Adrenal gland (tissue), 19 donors: ENCODE measurements at places on chromosomes 12 and 14. TPM values are rescaled to one million over a fixed set of nuclear protein-coding genes. Genes with fewer than 3 reads are reported as not detected.

CSRP2 gene
- 19.5 TPM for polyA plus RNA-seq

EPYC gene
- polyA plus RNA-seq = not detected

KRT71 gene
- polyA plus RNA-seq = not detected

TSPAN8 gene
- polyA plus RNA-seq = 4.3 TPM

SLC5A8 gene
- 0.64 TPM for polyA plus RNA-seq

PABPN1 gene
- polyA plus RNA-seq = 97.8 TPM

KCNK13 gene
- polyA plus RNA-seq = 0.24 TPM

GRCh38 chr12:7806863-7807487 is 17.8 kb downstream of the NANOG start:
- H3K4me3 ChIP-seq = no peak overlapping the region

- DNase-seq = no peak
- H3K4me1 ChIP-seq = no peaks in the 10 kb centered on the region
- no peak overlapping the region for H3K4me3 ChIP-seq
These were observed 216.2 kb upstream of the CAND1 start for GRCh38 chr12:67052981-67053380.

DNA sequence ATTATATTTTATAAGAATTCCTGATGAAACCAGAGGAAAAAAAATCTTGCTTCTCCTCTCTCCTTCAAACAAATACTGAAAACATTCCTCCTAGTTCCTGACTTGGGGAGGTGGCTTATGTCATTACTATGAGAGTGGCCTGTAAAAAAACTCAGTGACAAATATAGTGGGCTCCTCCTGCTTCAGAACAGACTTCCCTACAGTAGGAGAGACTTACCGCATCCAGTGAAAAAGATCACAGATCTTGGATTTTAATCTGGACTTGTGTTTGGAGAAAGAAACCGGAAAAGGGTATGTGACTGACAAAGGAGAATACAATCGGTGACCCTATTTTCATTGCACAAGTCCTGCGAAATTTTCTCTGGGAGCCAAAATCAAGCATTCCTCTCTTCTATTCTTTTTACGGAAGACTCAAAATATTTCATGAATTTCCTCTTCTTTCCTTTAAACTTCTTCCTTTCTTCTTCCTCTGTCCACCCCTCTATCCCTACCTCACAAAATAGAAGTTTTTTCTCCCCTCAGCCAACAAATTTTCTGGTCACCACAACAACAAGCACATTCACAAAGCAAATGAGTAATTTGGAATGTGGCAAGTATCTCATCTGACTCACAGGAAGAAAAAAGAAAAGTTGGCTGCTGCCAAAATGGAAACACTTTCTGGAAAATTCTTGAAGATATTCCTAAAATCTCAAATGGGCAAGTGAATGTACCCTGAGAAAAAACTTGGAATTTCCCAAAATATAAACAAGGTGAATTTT is 185.1 kb upstream of the CDKN3 start:
- no peak overlapping the region for H3K27ac ChIP-seq
- no peaks in the 10 kb centered on the region for H3K36me3 ChIP-seq
- H3K4me1 ChIP-seq = no peaks in the 10 kb centered on the region
- no peak for DNase-seq

DNA sequence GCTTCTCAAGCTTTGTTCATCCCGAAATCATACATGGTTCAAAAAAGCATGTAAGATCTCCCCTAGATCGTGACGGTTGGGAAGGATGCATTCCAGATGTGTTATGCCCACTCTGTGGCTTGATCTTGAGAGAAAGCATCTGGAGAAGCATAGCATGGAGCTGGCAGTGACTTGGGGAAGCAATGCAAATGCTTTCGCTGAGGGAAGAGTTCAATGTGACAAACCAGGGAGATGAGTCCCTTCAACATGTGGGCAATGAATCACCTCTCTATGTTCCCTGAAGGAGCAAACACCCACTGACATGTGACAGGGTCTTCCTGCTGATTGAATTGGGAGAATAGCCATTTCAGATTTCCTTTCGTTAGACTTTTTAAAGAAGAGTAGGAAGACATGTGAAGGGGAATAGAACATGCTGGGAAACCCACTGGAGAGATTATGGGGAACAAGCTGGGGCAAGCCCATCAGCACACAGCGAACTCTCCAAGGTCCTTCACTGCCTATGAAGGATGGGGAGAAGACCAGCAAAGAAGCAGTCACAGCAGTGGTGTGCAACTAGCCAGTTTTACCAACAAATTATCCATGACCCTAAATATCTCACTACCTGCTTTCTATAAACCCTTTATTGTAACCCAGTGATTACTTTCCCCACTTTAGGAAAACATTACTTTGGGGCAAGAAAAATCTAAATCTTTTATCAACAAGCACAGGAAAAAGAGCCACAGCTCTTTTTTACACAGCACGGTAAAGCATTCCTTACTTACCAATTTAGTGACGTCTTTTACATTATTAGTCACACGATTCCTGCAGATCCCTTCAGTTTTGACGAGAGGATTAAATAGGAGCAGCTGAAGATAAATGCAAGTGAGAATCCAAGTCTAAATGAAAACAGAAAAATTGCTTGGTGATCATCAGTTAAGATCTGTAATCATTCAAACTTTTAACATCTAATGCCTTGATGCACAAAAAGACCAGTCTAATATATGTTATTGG is 35.0 kb downstream of the KITLG start:
- no peaks in the 10 kb centered on the region for H3K27me3 ChIP-seq
- H3K4me1 ChIP-seq = peaks cover 8% of the 10 kb centered on the region
- no peaks in the 10 kb centered on the region for H3K36me3 ChIP-seq
- H3K4me3 ChIP-seq = no peak overlapping the region
- DNase-seq = no peak

DNA sequence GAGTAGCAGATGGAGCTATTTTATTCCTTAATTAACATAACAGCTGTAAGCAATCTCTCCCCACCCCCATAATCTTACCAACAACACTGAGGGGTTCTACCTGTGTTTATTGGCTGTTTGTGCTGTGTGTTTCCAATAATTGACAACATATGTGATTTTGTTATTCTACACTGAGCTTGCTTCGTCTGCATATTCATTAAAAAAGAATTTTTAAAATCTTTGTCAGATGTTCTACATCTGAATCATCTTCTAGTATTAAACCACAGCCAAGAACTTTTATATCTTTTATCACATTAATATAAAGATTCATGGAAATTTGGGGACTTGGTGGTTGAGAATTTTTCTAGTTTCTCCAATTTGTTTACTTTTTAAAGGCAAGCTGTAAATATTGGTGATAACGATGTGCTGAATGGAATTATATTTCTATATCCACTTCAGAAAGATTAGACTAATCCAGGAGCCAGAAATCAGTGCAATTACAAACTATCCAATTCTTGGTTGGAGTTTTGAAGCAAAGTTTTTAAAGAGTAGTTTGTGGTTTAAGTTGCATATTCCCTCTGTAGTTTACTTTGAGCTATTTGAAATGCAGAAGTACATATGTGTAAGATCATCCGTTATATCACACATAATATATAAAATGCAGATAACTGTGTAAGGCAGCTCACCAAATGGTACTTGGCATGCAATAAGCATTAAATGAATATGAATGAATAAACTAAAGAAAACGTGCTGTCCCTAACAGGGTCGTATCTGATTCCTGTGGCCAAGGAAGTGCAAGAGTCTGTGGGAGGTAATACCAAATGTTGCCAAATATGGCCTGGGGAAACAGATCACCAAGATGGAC is 206.9 kb downstream of the PELI2 start:
- no peak overlapping the region for H3K27ac ChIP-seq
- no peaks in the 10 kb centered on the region for H3K4me1 ChIP-seq
- DNase-seq = no peak

GRCh38 chr14:32169191-32169590 is 32.7 kb upstream of the RNU6-7 start:
- no peak overlapping the region for H3K27ac ChIP-seq
- no peaks in the 10 kb centered on the region for H3K36me3 ChIP-seq
- H3K27me3 ChIP-seq = no peaks in the 10 kb centered on the region
- DNase-seq = no peak
- H3K4me1 ChIP-seq = no peaks in the 10 kb centered on the region

- DNase-seq = peak; percentile 80
- peaks cover 17% of the 10 kb centered on the region for H3K27me3 ChIP-seq
- H3K36me3 ChIP-seq = no peaks in the 10 kb centered on the region
- peaks cover 8% of the 10 kb centered on the region for H3K4me1 ChIP-seq
These were observed 9.2 kb downstream of the EXOC3L4 start for GRCh38 chr14:103103461-103104388.

- no peaks in the 10 kb centered on the region for H3K36me3 ChIP-seq
- no peaks in the 10 kb centered on the region for H3K27me3 ChIP-seq
- no peak for DNase-seq
These were observed 1037.3 kb upstream of the FLRT2 start for GRCh38 chr14:84492685-84493084.
